ENCODE measurements at places on chromosomes 5 and 9.

- no peak for DNase-seq
Measured at GRCh38 chr9:120413121-120414048, 166.6 kb downstream of the CDK5RAP2 start.

GRCh38 chr5:139164020-139164419 lies 34.1 kb downstream of the SIL1 start:
- no peak for DNase-seq

DNA sequence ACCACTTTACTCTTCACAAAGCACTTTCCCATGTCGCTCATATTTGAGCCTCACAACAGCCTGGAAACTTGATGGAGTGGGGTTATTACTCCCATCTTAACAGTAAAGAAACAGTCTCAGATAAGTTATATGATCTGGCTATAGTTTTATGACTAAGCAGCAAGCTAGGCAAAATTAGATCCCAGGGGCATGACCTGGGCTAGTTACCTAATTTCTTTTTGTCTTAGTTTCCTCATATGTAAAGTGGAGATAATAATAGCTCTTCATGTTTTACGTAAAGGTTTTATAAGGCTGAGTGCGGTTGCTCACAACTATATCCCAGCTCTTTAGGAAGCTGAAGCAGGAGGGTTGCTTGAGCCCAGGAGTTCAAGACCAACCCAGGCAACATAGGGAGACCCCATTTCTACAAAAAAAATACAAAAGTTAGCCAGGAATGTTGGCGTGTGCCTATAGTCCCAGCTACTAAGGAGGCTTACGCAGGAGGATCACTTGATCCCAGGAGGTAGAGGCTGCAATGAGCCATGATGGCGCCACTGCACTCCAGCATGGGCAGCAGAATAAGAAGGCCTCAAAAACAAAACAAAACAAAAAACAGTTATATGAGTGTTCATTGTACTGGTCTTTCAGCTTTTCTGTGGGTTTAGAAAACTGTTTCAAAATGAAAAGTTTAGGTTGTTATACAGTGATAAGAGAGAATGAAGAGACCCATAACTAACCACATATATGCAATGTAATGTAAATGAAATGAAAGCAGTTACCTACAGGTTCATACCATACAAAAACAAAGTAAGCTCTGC lies 6.5 kb upstream of the PLIN2 start:
- no peak for DNase-seq

DNA sequence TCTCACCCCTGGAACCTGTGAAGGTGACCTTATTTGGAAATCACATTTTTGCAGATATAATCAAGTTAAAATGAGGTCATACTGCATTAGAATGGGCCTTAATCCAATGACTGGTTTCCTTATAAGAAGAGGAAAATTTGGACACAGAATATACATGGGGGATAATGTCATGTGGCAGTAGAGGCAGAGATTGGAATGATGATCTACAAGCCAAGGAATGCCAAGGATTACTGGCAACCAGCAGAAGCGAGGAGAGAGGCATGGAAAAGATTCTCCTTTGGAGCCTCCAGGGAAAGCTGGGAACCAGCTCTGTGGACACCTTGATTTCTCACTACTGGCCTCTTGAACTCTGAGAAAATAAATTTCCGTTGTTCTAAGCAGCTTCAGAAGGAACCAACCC lies 20.2 kb upstream of the CEP78 start:
- DNase-seq = no peak

DNA sequence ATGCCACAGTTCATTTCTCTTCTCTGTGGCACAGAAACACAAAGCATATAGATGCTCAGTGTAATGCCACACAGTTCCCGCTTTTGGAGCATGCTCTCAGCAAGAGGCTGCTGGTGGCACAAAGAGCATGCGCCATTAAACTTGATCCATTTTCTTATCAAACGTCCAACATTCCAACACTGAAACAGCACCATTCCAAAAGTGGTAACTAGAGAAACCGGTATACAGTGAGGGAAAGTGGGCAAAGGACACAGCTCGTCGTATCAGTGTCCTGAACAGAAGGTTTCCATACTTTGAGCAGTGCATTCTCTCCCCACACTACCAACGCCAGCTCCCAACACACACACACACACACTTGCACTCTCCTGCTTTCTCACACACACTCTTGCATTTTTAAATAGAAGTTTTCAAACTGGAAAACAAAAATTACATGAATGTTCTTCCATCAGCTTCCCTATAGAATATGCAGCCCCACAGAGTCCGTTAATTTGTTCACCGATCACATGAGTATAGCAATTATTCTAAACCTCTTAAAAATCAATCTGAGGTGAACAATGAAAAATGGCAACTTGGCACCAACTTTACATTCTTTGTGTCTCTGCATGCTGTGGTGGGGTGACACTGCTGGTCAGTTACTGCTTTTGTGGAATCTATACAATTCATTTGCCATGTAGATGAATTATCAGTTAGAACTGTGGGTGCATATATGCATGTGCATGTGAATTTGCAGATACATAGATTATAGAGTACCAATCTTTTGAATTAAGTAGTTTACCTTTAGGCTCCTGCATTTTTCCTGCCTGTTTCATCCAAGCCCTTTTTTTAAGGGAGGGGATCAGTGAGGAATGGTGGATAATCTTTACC lies 5.7 kb downstream of the NFIB start:
- DNase-seq = no peak

GRCh38 chr5:86075139-86075538 lies 542.6 kb upstream of the COX7C start:
- no peak for DNase-seq

DNA sequence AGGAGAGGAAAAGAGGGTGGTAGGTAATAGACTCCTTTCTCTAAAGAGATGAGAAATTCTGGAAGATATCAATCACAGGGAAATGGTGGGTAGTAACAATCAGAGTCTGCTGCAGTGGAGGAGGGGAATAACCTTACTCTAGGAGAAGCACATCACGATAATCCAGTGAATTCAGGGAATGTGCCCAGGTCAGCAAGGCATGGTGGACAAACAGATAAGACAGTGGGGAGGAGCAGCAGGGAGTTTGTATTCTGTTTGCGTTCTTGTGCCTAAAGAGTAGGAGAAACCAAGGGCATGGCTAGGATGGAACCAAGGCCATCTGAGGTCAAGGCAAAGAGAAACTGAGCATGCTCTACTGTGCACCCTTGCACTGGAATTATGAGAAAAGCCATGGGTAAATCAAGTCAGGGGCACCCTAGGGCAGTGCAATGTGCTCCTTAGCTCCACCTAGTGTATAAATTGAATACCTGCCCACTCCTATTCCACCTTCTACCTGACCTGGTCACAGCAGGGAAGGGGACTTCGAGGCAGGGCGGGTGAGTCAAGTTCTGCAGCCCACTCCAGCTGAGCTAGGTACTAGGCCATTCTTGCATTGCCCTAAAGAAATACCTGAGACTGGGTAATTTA lies 31.6 kb downstream of the RETREG1 start:
- no peak for DNase-seq

DNA sequence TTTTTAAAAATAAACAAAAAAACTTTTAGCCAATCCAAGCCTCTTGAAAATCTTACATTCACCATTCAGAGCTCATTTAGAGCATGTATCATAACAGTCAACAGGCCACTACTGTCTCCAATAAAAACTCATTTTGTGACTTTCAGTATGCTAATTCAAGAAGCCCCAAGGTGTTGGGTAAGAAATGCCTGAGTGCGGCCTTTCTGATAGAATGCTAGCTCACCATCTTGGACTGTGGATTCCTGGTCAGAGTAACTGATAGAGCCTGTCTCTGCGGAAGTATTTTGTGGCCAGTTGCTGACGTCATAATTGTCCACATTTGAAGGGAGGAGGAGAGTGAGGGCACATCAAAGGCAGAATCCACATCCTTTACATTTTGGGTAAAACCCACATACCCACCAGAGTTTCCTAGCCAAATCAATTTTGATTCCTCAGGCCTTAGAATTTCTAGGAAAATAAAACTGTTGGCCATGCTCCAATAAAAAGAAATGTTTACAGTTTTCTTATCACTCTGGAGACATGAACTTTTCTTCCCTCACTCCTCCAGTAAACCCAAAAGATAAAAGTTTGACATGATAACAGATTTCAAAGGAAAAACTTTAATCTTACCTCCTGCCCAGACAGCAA lies 41.1 kb upstream of the ERCC6L2 start:
- DNase-seq = no peak

DNA sequence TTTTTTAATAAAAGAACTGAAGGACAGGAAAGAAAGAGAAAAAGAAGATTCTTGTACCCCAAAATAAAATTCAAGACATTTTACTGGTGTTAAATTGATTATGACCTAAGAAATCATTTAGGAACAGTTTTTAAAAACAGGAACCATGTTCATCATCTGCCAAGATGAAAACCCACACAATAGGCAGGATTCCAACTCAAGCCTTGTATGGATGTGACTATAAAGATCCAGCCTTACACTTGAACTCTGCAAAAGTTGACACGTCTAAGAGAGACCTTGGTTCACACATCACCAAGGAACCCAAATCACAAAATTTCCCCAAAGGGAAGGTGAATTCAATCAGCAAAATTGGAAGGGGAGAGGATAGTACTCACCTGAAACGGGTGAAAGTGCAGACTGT lies 82.6 kb downstream of the SMIM23 start:
- no peak for DNase-seq

DNA sequence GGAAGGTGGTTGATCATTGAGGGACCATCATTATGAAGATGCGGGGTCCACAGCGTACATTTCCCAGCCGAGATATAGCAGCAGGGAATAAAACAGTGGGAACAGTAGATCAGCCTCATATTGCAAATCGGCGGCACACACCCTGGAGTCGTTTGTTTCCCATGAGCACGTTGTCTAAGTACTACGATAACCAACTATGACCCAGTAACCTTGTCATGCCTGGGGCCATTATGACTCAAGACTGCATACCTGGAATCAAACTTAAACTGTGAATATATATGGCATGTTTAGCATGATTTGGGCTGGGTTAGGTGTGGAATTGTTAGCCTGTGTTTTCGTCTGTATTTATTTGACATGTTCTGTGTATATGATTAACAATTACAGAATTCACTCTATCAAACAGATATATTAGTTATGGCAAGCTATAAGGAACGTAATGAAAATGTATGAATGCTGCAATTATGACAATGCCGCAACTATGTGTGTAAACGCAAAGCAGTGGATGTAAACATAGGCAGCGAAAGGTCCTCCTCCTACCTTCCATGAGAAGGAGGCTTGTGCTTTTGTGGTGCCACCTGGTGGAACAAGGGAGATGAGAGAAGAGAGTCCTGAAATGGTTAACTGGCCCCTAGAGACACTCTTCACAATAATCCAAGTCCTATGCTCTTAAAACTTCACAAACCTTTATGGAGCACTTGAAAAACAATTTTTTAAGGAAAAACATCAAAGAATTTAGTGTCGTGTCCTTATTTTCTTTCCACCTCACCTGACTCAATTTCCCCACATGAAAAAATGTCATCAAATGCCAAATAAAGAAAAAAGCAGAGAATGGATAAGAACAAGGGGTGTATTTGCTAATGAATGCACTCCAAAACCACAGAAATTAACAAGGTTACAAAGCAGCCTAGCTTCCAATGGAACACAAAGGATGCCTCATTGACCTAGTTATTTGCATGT lies 47.1 kb downstream of the SEMA5A start:
- no peak for DNase-seq

DNA sequence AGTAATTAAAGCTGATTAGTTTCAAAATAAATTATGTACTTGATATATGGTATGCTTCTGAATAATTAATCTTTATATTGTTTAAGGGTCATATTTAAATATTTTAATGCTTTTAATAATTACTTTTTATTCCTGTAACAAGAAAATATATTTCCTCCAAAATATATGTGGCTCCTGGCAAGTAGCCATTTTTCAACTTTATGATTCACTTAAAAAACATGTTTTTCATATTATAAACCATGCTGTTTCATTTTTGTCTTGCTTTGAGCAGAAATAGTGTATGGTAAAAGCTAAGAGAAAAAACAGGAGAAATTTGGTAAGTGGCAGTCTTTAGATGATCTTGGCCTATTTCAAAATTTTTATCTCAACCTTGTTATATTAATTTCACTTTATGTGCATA lies 14.6 kb downstream of the SPATA9 start:
- DNase-seq = no peak

GRCh38 chr9:121369595-121370265 lies at the start of gene STOM:
Gene STOM (minus strand): TSS chr9:121370250. CDS start chr9:121370187, 63 bp downstream.
- DNase-seq = no peak

DNA sequence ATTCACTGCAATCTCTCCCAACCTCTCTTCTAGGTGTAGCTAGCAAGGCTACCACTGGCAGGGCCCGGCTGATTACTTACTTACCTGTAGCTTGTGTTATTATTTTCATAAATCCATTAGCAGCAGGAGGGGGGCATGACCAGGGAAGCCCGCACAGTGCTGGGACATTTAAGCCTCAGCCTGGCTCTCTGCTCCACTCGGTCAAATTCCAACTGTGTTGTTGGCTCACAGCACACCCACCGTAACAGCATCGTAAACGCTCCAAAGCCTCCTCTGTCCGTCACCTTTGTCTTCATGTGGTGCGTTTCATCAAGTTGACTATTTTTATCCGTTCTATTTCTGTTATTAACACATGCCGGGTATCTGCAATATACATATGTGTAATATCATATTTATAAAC lies 264.7 kb downstream of the NSG2 start:
- no peak for DNase-seq

DNA sequence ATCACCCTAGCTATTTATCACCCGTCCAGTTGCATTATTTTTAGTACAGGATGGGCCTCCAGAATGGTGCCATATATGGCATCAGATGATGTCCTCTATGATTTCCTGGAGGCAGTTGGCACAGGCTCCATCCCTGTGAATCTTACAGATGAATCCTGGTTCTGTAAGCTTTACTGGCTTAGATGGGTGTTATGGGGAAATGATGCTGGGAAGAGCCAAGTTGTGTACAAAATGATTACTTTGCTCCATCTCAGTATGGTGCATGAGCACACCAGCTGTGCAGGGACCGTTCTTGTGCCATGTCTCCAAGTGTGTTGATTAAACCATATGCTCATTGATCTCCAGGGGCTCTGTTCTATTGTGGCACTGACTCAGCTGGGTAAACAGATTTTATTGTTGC lies 755.7 kb downstream of the TLR4 start:
- DNase-seq = peak; percentile 85
